ENCODE measurements at places on chromosomes 2 and 18.

DNA sequence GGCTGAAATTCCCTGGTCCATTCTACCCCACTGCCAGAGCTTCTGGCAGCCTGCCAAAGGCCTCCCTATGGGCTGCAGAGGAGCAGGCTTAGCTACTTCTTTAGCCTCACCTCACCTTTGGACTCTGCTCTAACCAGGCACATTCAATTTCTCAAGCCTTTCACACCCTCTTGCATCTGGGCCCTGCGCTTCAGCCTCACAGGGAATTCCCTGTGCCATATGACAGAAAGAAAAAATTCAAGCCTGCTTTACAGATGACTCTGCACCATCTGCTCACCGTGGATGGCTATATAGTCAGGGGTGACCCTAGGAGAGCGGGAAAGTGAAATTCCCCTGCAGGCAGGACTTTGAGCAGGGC is 62.5 kb downstream of the REEP1 start:
- DNase-seq: no peak

DNA sequence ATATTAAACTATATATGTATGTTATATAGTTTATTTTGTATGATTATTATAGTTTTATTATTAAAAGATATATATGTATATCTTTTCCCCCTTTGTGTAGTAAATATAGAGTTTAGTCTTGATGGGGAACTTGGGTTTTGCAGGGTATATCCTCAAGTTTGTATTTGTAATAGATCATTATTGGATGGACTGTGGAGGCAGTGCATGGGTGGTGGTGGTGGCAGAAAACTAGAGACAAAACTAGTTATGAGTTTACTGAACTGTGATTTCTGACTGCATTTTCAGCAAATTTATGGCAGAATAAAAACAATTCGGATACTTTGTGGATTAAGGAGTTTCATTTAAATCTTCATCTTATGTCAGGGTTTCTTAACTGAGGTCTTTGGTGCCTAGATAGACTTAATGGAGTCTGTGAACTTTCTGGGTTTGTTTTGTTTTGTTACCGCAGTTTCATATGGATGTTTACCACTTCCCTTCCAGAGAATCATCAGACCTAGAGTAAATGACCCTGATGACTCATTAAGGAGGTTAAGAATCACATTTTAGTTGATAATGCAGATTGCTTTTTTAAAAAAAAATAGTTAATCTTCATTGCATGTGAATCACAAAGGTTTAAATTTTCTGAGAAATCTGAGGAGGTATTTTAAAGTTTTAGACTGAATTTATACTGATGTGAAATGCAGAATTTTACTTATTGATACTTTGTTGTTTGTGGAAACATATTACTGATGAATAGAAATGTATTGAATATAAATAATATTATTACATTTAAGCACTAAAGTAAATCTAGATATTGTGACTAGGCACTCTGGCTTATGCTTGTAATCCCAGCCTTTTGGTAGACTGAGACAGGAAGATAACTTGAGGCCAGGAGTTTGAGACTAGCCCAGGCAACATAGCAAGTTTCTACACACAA is 14.5 kb downstream of the EPC2 start:
- DNase-seq: no peak

DNA sequence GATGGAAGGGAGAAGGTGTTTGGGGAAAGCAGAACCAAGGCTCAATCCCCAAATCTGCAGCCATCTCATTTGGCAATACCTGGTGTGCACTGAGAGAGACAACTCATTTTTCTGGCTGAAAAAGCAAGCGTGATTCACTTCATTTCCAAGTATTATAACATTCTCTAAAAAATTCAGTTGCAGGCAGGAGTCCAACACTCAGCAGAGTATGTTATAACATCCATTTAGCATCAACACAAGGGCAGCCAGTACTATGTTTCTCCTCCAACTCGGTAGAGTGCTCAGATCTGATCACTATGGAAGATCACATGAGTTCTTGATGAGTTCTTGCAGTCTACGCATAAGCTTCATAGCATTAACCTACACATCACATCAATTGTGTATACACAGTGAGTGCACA is 99.4 kb upstream of the PID1 start:
- DNase-seq: no peak

GRCh38 chr2:194618432-194618831 is 1038.6 kb upstream of the SLC39A10 start:
- DNase-seq: no peak

- DNase-seq: no peak
Measured at GRCh38 chr2:112109278-112109677, 28.9 kb upstream of the FBLN7 start.

DNA sequence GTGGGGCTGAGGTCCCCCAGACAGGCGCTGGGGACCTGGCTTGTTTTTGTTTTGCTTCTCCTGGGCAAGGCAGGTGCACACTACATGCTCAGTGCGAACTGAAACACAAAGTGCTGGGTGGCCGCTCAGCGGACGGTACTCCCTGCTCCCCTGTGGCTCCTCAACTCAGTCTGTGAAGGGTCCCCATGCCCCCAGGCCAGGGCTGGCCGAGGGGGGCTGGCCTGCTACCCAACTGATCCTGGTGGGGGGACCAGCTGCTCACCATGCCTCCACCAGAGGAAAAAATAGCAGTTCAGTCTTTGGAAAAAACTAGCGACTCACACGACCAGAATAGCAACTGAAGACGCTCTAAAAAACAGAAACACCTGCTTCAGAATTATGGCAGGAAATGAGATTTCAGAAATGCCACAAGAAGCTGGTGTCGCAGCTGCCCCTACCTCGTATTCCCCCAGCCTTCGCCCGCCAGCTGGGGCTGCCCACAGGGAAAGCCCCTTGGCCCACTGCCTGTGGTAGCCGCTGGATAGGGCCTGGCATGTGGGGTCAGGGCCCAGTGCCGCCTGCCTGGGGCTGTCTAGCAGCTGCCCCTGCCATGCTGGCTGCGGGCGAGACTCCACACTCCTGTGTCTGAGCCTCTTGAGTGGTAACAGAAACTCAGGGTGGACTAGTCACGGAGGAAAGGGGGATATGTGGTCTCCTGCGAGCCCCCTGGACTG is 43.7 kb downstream of the MEX3C start:
- DNase-seq: no peak

DNA sequence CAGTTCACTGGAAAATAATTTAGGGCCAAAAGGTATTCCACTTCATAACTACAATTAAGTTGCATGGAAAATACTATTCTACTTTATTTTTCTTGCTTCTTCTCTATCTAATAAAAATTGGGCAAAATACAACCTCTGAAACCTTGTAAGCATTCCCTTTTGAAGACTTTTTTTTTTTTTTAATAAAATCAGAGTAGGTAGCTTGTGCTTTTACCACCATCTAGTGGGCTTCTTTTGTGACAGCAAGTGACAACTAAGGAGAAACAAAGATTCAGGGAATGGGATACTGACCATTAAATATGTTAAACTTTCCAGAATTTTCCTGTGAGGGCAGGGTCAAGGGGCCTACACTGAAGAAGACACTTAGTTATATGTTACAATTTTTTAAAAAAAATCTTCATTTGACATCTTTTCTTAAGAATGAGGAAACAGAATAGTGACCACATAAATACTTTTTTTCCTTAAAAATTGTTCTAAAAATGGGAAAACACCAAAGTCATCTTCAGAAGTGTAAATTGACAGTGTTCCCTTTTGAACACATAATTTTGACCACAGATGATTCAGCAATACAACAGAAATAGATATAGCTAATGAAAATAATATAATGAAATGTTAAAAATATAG is 1183.2 kb upstream of the ACVR2A start:
- no peak for DNase-seq

DNA sequence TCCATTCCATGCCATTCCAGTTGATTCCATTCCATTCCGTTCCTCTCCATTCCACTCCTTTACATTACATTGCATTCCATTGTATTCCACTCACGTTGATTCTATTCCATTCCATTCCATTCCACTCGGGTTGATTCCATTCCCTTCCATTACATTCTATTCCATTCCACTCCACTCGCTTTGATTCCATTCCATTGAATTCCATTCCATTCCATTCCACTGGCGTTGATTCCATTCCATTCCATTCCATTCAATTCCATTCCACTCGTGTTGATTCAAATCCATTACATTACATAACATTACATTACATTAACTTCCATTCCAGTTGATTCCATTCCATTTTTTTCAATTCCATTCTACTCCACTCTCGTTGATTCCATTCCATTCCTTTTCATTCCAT is 1142.8 kb downstream of the RPIA start:
- DNase-seq: no peak

DNA sequence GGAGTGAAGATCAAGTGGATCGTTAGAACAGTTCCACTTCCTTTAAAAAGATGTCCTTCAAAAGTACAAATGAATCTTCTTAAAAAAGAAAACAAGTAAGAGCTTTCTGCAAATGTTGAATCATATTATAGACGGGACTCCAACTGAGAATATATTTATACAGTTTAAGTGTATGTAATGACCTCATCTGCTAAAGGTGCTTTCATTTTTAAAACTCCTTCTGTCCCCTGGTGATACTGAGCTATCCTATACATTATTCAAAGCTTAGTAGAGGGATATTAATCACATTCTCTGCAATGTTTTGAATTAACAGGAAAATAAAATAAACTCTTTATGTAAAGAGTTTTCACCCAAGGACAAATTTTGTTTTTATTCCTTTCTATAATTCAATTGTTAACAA is 420.7 kb upstream of the SLC8A1 start:
- DNase-seq: no peak

- DNase-seq: no peak
Measured at GRCh38 chr2:223537651-223538601, 64.2 kb downstream of the SCG2 start.

- no peak for DNase-seq
Measured at GRCh38 chr2:181037922-181038321, 57.5 kb downstream of the UBE2E3 start.

DNA sequence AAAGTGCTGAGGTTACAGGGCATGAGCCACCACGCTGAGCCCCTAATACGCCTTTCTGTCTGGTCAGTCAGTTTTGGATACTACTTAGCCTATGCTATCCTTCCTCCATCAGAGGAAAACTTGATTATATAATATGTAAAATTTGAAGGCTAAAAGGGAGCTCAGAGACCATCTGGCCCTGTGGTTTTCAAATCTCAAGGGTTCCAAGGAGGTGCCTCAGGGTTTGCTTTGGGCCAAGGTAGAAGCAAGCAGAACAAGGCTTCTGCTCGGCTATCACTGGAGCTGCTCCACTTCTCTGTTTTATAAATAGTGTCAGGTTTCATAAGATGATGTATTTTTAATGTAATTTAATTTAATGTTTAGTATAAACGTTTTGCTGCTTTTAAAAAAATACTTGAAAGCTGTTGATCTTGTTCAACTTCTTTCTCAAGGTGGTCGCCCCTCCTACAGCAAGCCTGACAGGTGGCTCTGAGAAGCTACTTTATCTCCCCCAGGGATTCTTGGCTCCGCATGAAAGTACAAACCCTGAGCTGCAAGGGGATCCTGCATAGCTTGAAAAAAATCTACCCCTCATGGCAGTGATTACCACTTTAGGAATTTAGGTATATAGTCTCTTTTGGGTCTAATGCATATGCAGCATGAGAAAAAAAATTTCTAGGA is 290.3 kb downstream of the CNTNAP5 start:
- no peak for DNase-seq

GRCh38 chr2:109180786-109181185 is 51.8 kb downstream of the SH3RF3 start:
- no peak for DNase-seq

- DNase-seq: no peak
Measured at GRCh38 chr2:19356545-19357401, 1.6 kb downstream of the OSR1 start.

DNA sequence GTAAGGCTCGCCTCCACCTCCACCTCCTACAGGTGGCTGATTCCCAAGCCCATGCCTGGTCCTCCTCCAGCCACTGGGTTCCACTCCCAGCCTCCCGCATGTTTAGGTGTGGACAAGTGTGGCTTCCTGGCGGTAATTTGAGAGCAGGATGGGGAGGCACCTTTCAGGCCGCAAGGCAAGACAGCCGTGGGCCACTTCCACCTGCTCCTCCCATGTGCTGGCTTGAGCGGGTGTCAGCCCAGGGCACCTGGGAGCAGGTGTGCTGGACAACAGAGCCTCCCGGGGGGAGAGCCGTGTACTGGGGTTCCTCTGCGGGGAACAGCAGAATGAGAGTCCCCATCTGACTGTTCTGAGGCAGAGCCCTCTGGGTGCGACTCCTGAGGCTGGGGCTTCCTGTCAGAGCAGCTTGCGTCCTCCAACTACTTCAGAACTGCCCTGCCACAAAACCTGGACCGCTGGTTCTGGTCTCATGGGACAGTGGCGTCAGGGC is 83.9 kb downstream of the TPO start:
- DNase-seq: peak; percentile 74

GRCh38 chr2:231764760-231765159 is 16.3 kb downstream of the PDE6D start:
- DNase-seq: no peak

GRCh38 chr2:155866477-155866876 is 466.0 kb downstream of the NR4A2 start:
- DNase-seq: no peak

DNA sequence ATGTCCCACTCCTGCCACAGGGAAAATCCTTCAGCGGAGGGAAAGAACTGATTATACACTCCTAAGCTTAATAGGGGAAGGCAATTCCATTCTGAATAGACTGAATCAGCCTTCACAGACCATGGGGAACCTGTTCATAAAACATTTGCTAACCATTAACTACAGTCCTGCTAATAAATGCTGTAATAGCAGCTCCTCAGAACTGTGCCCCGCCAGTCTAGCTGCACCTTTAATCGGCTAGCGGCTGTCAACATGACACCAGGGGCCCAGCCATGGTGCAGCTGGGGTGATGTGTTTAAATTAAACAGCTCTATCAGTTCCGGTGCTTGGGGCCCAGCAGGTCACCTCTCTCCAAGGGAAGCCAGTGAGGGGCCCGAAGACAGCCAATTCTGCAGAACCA is 77.8 kb downstream of the GALNT14 start:
- no peak for DNase-seq

GRCh38 chr18:76318607-76319006 is 176.4 kb downstream of the ZNF516 start:
- no peak for DNase-seq

DNA sequence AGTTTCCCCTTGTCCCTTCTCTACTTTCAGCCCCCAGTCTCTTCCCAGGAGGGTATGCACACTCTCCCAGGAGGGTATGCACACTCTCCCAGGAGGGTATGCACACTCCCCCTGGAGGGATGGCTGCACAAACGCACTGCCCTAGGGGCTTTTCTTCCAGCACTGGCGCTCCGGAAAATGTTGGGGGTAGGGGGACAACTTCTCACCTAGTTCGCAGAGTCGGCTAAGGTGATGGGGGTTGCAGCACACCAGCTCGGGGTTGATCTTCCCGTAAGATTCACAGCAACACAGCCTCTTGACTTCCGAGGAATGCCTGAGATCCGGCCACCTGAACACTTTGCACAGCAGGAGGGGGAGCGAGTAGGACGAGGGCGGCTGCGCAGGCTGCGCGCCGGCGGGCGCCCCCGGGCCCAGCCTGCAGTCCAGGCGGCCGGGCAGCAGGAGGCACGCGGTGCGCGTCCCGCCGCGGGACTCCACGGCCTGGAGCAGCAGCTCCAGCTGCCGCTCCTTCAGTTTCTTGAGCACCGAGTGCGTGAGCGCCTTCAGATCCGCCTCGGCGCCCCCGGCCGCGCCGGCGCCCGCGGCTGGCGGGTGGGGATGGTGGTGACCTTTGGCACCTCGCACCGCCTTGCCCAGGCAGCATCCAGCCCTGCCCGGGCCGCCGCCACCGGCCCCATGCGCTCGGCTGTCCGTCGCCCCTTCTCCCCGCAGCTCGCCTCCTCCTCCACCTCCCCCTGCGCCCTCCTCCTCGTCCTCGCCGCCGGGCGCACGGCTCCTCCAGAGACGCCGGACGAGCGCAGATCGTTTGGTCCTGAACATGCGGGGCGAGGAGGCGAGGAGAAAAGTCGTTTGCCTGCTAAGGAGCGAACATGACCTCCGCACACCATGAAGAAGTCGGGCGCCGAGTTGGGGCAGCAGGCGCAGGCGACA is 894 bp downstream of the SMAD7 start:
- no peak for DNase-seq

All from chondrocyte (in vitro differentiated cells).